NCI-H187 (cell line): ENCODE measurements at places on chromosomes 16 and 17.

GRCh38 chr16:81786868-81787267 is 7.8 kb downstream of the PLCG2 start:
- DNase-seq = no peak

DNA sequence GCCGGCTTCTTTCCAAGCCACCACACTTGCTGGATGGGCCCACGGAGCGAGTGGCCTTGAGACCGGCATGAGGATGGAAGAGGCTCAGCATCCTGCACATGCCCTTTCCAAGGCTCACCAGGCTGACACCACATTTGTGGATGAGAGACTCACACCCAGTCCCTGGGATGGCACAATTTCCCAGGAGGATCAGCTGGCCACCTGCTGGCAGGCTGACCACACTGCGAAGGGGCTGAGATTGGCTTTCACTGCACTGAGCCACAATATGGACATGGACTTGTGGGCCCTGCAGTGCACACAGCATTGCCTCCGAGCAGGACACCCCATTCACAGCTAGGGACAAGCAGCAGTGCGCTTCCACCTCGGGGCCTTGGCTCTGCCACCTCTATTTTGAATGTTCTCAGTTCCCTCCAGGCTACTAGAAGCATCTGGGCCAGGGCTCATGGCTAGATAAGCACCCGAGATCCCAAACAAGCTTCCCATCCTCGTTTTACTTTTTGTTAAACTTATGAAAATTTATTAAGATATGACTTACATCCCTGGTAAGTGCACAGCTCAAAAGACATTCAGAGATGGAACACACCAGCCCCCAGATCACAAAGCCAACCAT is 25.3 kb upstream of the KSR1 start:
- DNase-seq = no peak

DNA sequence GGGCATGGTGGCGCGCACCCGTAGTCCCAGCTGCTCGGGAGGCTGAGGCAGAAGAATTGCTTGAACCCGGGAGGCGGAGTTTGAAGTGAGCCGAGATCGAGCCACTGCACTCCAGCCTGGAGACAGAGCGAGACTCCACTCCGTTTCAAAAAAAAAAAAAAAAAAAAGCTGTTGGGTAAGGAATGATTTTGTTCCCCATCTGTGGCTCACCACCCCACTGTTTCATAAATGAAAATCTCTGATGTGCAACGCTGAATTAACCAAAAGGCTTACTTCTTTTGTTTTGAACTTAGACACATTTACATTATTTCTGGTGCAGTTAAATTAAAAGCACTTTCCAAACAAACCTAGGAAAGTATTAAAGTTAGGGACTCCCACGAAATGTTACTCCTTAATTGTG is 1.2 kb upstream of the METTL9 start:
- no peak for DNase-seq

- no peak for DNase-seq
These were observed 112.8 kb downstream of the ZNF778 start for GRCh38 chr16:89330177-89330856.

GRCh38 chr16:27547134-27547533 is 2.6 kb downstream of the GTF3C1 start:
- no peak for DNase-seq
